ENCODE measurements at places on chromosomes 2 and 18. TPM values are rescaled to one million over a fixed set of nuclear protein-coding genes. Genes with fewer than 3 reads are reported as not detected.
A peak's percentile ranks its signal among the peaks of the same experiment; 100 is the strongest.

The APLF gene
- 3.9 TPM for total RNA-seq

The ASAP2 gene
- total RNA-seq, result 60.7 TPM

The GAL3ST2 gene
- total RNA-seq, result 1.3 TPM

The SDC1 gene
- 11.4 TPM for total RNA-seq

The SPC25 gene
- 4.1 TPM for total RNA-seq

The ASPRV1 gene
- 1.2 TPM for total RNA-seq

The SRD5A2 gene
- total RNA-seq, result not detected

DNA sequence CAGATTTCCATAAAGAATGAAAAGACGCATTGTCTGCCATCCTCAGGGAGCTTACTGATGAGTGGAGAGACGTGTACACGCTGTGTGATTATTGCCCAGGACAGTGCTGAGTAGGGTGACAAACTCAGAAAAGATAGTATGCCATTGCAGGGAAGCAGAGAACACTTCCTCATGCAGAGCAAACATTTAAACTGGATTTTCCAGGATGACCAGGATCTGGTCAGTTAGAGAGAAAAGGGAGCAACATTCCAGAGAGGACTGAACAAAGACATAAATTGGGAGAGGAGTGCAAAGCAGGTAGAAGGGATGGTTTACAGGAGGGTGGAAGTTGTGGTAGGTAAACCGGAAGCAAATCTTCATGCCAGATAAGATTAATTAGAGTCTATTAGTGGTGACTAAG lies 2.3 kb downstream of the SLC9A2 start:
- H3K27me3 ChIP-seq, result peaks cover 67% of the 10 kb centered on the region
- H3K4me1 ChIP-seq, result peaks cover 12% of the 10 kb centered on the region
- no peak for DNase-seq
- H3K36me3 ChIP-seq, result no peaks in the 10 kb centered on the region

DNA sequence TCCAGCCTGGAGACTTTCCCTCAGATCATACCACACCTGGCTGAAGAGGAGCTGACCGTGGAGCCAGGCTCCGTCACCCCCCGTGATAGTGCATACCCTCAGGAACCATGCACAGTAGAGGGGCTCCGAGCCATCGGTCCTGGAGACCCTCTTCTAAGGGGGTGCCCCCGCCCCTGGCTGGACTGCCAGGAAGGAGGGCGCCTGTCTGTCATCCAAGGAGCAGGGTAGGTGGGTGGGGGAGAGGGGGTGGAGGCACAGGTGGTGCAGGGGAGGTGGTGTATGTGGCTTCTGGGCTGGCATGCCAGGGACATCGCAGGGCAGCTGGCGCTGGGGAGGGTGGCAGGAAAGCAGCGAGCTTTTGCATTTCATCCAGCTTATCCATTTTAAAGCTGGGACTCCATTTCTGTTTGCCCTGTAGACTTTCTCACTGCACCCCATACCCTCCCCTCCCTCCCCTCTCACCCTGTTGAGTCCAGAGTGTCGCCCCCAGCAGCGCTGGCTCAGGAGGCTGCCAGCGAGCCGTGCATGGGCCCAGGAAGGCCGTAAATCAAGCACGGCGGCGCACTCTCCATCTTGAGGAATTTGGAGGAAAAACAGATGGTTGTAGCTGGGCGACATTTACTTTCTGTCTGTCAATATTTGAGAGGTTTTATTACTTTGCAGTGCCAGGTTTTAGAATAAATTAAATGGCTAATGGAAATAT lies 56.2 kb upstream of the HS6ST1 start:
- DNase-seq, result peak; percentile 84
- no peak overlapping the region for H3K27ac ChIP-seq
- H3K27me3 ChIP-seq, result no peaks in the 10 kb centered on the region

GRCh38 chr2:37274359-37274965 lies 43.0 kb downstream of the NDUFAF7 start:
- no peak for DNase-seq
- H3K36me3 ChIP-seq, result peaks cover 19% of the 10 kb centered on the region
- no peak overlapping the region for H3K27ac ChIP-seq

GRCh38 chr2:56671973-56672569 lies 488.3 kb downstream of the CCDC85A start:
- no peaks in the 10 kb centered on the region for H3K27me3 ChIP-seq
- H3K27ac ChIP-seq, result no peak overlapping the region
- no peaks in the 10 kb centered on the region for H3K4me1 ChIP-seq
- peaks cover 3% of the 10 kb centered on the region for H3K36me3 ChIP-seq
- no peak overlapping the region for H3K4me3 ChIP-seq

DNA sequence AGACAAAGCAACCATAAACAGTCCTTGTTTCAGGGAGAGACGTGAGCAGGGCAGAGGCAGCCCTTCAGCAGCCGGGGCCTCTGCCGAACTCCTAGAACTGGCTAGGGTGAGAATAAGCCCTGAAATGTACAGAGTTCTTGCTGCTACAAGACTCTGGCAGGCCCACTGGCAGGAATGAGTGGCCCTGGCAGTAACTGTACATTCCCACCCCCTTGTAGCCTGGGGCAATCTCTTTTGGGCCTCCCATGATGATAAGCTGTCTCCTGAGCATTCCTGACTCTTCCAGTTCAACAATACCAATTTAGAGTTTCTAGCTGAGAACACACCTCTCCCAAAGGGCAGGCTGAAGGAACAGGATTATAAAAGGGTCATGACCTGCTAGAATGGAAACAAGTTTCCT lies 54.3 kb downstream of the HAUS1 start:
- DNase-seq, result no peak
- H3K4me3 ChIP-seq, result no peak overlapping the region
- H3K4me1 ChIP-seq, result peaks cover 44% of the 10 kb centered on the region
- no peaks in the 10 kb centered on the region for H3K27me3 ChIP-seq
- no peak overlapping the region for H3K27ac ChIP-seq

DNA sequence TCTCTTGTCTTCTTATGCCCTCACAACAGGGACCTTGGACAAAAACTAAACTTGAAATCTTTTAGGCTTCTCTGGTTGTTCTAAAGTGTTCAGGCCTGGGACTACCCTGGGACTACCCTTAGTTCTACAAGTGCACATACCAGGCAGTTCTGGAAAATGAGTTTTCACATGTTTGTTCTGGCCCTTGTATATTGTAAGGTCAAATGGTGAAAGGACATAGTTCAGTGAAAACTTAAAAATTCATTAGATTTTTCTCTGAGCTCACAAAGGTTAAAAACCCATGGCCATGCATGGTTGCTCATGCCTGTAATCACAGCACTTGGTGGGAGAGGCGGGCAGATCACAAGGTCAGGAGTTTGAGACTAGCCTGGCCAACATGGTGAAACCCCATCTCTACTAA lies 875.5 kb upstream of the FAM98A start:
- H3K27me3 ChIP-seq, result no peaks in the 10 kb centered on the region
- H3K4me1 ChIP-seq, result no peaks in the 10 kb centered on the region
- DNase-seq, result no peak
- H3K4me3 ChIP-seq, result no peak overlapping the region
- H3K36me3 ChIP-seq, result no peaks in the 10 kb centered on the region
- no peak overlapping the region for H3K27ac ChIP-seq

- no peaks in the 10 kb centered on the region for H3K27me3 ChIP-seq
- H3K4me1 ChIP-seq, result peaks cover 60% of the 10 kb centered on the region
- H3K27ac ChIP-seq, result peak overlapping the region; percentile 81
Observed at GRCh38 chr2:61179701-61180639, 18.0 kb downstream of the C2orf74 start.

DNA sequence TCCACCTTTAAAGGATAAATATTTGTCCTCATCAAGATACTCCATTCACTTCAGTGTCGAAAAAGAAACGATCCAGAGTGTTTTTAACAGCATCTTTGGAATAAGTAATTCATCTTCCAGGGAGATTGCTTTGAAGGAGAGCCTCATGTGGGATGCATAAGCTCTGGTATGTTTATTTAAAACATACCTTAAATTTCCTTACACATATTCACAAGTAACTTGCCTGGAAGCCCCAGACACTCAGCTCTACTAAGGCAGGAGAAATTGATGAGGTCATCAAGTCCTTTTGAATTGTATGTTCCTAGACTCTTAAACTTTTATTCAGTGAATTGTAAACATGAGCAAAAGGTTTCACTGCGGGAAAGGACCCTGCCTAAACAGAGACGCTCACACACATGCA lies 103.0 kb downstream of the CDK15 start:
- H3K27ac ChIP-seq, result peak overlapping the region; percentile 91
- peak overlapping the region; percentile 56 for H3K4me3 ChIP-seq
- no peaks in the 10 kb centered on the region for H3K27me3 ChIP-seq
- DNase-seq, result no peak
- no peaks in the 10 kb centered on the region for H3K36me3 ChIP-seq

GRCh38 chr2:183079139-183079775 lies 710 bp downstream of the DUSP19 start:
- H3K27me3 ChIP-seq, result no peaks in the 10 kb centered on the region
- DNase-seq, result no peak

- no peak overlapping the region for H3K4me3 ChIP-seq
Observed at GRCh38 chr2:217989221-217989948, 13.4 kb downstream of the TNS1 start.

GRCh38 chr18:31077878-31078277 lies 24.3 kb downstream of the DSC2 start:
- DNase-seq, result no peak
- no peaks in the 10 kb centered on the region for H3K36me3 ChIP-seq
- H3K4me3 ChIP-seq, result no peak overlapping the region
- H3K4me1 ChIP-seq, result no peaks in the 10 kb centered on the region

DNA sequence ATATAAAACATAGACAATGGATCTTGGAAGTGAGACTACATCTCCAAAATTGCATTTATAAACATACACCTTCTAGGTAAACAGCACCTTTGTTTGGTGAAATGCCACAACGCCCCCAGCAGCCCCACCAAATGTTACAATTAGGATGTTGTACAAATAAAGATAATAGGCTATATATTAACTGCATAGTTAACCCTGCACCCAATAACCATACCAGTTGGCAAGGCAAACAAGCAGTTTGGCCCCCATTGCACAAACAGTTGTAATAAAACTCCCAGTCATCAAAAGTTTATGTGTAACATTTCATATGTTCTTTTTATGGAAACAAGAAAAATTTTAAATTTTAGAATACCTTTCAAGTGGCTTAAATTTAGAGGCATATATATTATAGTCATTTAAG lies 67.3 kb downstream of the PRPF40A start:
- no peak for DNase-seq
- no peaks in the 10 kb centered on the region for H3K27me3 ChIP-seq
- H3K36me3 ChIP-seq, result peaks cover 12% of the 10 kb centered on the region
- no peak overlapping the region for H3K27ac ChIP-seq
- H3K4me3 ChIP-seq, result no peak overlapping the region
- H3K4me1 ChIP-seq, result peaks cover 17% of the 10 kb centered on the region

- DNase-seq, result peak; percentile 73
- H3K4me3 ChIP-seq, result no peak overlapping the region
Observed at GRCh38 chr2:239157771-239158170, 243.0 kb downstream of the HDAC4 start.

- no peaks in the 10 kb centered on the region for H3K4me1 ChIP-seq
- no peak for DNase-seq
- H3K27me3 ChIP-seq, result peaks cover 3% of the 10 kb centered on the region
- H3K4me3 ChIP-seq, result no peak overlapping the region
- no peak overlapping the region for H3K27ac ChIP-seq
- H3K36me3 ChIP-seq, result no peaks in the 10 kb centered on the region
Observed at GRCh38 chr2:32895424-32895823, 51.3 kb upstream of the LTBP1 start.

Measured in chondrocyte (in vitro differentiated cells).